Fibroblast of upper back skin (primary cell): ENCODE measurements at places on chromosomes 12 and 14.

- peak; percentile 94 for DNase-seq
Measured at GRCh38 chr14:89922031-89922907, 32.3 kb downstream of the EFCAB11 start.

- no peak for DNase-seq
Measured at GRCh38 chr12:131097202-131098177, 143.8 kb downstream of the ADGRD1 start.

DNA sequence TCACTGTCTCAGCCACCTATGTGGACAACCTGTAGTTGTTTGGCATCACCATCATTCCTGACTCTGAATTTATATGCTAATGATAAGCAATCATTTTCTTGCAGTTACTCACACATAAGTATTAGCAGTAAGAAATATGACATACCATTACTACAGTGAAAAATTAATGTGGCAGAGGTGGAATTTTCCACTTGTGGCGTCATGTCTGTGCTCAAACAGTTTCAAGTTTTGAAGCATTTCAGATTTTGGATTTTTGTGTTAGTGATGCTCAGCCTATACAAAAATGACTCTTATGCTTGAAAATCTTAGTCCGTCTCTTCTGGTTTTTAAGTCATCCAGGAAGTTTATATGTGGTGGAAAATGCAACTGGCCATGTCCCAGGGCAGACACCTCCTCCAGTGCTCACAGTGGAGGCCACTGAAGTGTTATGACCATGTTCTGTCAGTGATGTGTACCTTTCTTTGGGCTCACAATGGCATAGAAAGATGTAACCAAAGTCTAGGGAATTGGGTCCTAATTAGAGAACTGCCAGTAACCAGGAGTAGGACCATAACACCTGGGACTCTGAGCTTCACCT, 220.6 kb downstream of the SYT1 start:
- DNase-seq = no peak

- no peak for DNase-seq
Measured at GRCh38 chr14:92768795-92769194, 20.4 kb upstream of the LGMN start.

- DNase-seq = no peak
Measured at GRCh38 chr12:58804749-58805148, 115.6 kb downstream of the LRIG3 start.

GRCh38 chr12:64944966-64945365, 120.5 kb downstream of the TBC1D30 start:
- DNase-seq = no peak

DNA sequence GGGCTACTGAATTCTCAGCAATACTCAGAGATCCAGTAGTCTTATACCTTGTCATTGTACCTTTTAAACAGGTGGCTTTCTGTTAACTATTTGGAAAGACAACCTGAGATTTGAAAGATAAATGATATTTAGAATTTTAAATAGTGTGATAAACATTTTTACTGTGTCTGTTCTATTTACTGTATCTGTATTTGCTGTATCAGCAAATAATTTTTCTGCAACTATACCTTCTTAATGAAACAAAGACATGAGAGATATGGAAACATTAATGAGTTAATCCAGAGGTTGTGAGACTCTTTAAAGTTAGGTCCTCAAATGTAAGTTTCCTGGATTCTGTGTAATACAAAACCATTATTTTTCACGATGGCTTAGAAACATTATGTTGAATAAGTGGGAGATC, 249.6 kb downstream of the CCDC59 start:
- no peak for DNase-seq
